NCI-H2171 treated with DMSO at 0.1 percent for 48 hours (cell line): ENCODE measurements at places on chromosomes 4 and X.

DNA sequence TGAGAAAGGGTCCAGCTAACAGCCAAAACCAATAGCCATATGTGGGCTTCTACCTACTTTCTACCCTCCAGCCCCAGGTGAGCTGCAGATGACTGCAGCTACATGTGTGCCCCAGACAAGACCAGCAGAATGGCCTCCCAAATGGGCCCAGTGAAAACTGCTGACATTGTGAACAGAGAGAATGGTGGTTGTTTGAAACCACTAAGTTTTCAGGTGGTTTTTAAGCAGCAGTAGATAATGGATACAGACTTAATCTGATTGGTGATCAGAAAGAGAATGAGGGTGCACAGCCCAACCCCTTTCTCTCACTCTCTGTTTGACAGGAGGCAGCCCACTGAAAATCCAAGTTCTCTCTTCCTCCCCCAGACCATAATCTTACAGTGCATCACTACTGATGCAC lies 42.5 kb upstream of the BBS12 start:
- DNase-seq, result no peak

DNA sequence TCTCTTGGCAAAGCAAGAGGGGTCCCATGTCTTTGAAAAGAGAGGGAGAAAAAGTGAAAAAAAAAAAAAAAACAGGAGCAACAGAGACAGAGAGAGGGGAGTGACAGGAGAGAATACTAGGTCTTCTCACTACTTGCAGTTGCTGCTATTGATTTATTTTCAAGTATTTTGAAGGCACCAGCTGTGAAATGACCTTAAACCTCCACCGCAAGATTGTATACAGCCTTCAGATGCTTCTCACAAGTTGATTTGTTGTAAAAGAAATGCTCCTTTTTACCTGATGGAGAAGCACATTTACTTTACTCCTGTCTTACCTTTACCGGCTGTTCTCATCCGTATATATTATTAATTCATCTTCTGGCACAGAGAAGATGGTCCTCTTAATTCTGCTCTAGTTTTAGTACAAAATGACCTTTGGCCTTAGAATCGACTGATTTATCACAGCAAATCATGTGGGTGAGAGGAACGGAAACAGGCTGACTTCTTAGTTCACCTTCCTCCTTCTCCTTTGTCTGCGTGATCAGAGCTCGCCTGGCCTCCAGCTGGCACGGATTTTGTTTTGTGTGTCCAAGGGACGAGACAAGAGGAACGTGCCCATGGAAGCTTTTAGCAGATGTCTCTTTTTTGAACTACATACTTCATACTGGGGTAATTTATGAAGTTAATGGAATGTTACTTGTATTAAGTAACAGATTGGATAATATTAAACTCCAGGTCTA lies 82.4 kb upstream of the PACRGL start:
- DNase-seq, result no peak

GRCh38 chr4:54668014-54668611 lies 10.4 kb downstream of the KIT start:
- DNase-seq, result no peak

DNA sequence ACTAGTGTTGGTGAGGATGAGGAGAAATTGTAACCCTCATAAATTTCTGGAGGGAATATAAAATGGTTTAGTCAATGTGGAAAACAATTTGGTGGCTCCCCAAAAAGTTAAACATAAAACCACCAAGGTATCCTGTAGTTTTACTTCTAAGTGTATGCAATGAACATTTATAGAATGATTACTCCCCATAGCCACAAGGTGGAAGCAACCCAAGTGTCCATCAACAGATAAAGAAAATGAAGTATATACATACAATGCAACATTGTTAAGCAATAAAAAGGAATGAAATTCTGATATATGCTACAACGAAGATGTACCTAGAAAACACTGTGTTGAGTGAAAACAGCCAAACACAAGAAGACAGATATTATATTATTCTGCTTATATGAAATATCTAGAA lies 569.1 kb upstream of the GRID2 start:
- no peak for DNase-seq

DNA sequence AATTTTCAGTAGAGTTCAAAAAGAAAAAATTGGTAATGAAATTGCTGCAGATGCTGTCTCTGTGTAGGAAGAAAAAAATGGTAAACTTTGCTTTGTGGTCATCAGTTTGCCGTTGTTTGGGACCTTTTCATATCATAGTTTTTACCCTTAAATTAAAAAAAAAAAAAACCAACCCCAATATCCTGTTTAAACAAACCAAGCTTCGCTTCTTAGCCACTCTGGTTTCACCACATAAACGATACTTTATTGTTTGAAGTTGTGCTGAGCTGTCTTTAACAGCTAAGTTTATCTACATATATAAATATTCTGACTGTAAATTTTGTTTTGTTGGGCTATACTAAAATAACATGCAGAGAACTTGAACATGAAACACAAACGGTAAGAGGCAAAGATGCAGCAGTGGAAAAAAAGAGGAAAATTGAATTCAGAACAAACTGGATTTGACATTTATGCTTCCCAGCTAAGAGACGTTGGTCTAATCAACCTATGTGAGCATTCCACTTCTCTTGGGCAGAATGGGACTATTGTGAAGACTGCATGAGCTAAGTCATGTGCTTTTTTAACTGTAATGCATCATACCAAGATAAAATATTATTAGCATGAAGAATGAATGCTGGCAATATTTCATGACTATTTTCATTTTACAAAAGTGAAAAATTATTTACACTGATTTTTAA lies 15.7 kb upstream of the H2AZ1 start:
- no peak for DNase-seq

GRCh38 chr4:5217421-5217820 lies 166.1 kb downstream of the STK32B start:
- no peak for DNase-seq

- DNase-seq, result no peak
Measured at GRCh38 chr4:53105313-53105712, 243.2 kb downstream of the RASL11B start.

- no peak for DNase-seq
Measured at GRCh38 chr4:30716681-30717207, 3.4 kb upstream of the PCDH7 start.

DNA sequence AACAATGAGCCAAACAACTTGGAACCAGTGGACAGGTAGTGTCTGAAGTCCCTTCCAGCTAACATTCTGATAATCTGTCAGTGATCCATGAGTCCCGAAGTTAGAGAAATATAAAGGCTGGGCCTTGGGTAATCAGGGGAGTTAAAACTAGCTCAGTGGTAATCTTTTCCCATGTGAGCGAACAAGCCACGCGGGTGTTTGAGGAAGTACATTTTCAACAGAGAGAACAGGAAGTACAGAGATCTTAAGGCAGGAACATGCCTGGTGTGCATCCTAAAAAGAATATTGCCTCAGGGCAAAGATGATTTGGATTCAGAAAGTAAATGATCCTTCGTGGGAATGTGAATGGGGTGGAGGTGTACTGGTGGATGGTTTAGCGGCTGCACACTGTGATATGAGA lies 42.9 kb downstream of the FNIP2 start:
- no peak for DNase-seq

GRCh38 chrX:7143941-7144525 lies 3.5 kb upstream of the STS start:
- no peak for DNase-seq
